ENCODE measurements at places on chromosomes 16 and 17.

DNA sequence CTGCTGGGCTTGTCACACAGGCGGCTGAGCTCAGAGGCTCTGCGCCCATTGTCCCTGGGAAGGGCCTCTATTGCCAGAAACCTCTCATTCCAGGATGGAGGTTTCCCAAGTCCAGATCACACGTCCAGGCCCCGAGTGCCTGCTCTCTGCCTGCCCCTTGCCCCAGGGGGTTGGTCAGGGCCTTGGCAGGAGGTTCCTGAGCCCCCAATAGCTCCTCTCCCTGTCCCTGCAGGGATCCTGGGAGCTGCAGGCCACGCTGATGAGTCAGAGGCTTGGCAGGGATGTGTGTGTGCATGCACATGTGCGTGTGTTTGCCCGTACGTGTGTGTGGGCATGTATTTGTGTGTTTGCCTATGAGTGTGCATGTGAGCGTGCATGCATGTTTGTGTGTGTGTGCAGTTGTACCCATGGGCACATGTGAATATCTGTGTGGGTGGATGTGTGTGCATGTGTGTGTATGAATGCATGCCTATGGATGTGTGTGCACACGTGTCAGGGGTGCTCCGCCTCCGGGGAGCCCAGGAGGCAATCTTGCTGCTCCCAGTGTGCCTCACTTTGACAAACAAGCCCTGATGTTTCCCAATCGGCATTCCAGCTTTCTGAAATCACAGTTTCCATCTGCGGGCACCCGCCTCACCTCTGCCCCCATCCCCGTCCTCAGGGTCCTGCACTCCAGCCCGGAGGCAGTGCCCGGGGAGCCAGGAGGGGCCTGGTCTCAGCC lies 98.4 kb upstream of the GSE1 start:
- no peak for DNase-seq

DNA sequence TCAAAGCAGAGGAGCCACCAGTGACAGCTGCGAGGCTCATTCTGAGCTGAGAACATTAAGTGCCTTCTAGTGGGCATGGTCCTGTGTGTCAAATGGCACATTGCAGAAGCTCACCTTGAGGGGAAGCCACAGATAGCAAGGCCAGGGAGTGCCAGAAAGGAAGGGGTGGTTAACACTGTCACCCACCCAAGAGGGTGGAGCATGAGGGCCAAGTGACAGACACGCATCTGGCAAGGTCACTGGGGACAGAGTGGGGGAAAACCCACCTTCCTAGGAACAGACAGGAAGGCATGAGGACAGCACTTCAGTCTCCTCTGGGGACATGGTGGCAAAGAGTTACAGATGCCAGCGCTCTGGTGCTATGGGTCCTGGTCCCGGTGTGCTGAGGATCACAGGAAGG lies 22.1 kb downstream of the NUBP1 start:
- peak; percentile 64 for DNase-seq

GRCh38 chr17:80363518-80364090 lies 51.4 kb upstream of the ENDOV start:
- no peak for DNase-seq

DNA sequence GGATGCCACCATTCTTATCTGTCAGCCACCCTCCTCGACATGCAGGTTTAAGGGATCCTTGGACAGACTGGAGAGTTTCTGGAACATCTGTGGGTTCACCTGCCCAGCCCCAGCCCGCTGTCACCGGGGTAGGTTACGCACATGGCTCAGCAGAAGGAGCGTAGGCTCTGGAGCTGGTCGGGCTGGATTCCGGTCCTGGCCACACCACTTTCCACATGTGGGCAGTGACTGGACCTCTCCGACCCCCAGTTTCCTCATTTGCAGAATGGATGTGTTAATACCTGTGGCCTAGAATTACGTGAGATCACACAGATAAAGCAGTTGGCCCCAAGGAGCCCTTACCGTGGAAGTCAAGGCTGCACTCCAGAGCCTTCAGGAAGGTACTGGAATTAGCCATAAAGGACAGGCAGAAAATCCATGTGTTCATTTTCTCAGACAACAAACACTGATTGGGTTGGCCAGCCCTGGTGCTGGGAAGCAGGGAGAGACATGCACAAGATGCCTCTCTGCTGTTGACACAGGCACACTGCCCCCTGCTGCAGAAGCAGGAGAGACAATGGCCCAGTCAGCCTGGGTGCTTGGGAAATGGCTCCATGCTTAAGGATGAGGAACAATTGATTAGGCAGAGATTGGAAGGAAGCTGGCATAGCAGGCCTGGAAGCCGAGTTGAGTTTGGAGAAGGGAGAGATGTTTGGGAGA lies 58.8 kb downstream of the SF3B3 start:
- no peak for DNase-seq

DNA sequence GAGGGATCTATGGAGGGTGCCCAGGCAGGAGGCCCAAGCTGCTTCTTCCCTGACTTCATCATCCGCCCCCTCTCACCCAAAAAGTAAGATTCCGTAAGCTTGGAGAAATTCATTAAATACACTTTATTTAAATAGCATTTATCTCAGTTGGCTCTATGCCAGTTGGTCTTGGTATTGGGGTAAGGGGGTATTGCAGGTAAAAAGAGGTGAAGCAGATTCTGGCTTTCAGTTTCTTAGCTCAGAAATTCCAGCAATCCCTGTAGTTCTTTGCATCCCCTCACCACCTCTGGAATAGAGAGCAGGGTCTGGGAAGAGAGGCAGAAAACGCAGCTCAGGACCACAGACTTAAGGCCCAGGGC lies 750 bp upstream of the ALDOC start:
- DNase-seq = no peak

DNA sequence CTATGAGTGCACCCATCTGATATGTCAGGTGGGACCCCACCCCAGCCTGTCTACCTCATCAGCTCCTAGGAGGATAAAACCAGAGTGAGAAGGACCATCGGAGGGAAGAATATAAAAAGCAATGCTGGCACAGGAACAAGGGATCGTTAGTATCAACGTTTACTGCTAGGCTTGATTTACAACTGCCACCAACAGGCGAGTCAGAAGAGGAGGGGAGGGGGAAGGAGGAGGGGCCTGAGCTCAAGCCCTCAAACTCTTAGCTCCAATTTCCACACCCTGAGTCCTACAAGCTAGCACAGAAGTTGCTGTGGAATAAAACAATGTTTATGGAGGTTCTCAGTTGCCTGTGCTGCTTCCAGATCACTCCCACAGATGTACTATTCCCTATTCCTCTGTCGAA lies 234.5 kb downstream of the C16orf78 start:
- no peak for DNase-seq

DNA sequence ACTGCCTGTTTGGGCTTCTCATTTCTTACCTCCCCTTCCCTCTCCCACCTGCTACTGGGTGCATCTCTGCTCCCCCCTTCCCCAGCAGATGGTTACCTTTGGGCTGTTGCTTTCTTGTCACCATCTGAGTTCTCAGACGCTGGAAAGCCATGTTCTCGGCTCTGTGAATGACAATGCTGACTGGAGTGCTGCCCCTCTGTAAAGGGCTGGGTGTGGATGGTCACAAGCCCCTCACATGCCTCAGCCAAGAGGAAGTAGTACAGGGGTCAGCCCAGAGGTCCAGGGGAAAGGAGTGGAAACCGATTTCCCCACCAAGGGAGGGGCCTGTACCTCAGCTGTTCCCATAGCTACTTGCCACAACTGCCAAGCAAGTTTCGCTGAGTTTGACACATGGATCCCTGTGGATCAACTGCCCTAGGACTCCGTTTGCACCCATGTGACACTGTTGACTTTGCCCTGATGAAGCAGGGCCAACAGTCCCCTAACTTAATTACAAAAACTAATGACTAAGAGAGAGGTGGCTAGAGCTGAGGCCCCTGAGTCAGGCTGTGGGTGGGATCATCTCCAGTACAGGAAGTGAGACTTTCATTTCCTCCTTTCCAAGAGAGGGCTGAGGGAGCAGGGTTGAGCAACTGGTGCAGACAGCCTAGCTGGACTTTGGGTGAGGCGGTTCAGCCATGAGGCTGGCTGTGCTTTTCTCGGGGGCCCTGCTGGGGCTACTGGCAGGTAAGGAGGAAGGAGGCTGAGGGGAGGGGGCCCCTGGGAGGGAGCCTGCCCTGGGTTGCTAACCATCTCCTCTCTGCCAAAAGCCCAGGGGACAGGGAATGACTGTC lies at the start of gene CD68:
CD68 (plus strand) TSS at position 638 of the 833 bp plus-strand sequence; CDS start at position 678, 40 bp downstream.
- no peak for DNase-seq

GRCh38 chr16:84883301-84883700 lies 63.5 kb downstream of the CRISPLD2 start:
- no peak for DNase-seq

DNA sequence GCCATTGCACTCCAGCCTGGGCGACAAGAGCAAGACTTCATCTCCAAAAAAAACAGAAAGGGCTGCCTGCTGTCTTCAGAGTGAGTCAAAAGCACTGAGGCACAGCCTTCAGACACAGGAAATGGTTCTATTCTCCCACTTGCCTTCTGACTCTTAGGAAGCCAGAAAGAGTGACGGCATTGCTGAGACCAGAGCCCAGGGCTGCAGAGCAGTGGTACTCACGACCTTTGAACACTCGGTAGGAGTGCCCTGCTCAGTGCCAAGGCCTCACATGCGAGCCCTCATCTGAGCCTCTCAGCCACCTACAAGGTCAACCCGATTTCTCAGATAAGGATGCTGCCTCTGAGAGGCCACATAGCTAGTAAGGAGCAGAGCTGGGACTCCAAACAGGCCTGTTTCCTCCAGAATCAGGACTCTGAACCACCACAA lies 3.5 kb upstream of the ITGAE start:
- no peak for DNase-seq

DNA sequence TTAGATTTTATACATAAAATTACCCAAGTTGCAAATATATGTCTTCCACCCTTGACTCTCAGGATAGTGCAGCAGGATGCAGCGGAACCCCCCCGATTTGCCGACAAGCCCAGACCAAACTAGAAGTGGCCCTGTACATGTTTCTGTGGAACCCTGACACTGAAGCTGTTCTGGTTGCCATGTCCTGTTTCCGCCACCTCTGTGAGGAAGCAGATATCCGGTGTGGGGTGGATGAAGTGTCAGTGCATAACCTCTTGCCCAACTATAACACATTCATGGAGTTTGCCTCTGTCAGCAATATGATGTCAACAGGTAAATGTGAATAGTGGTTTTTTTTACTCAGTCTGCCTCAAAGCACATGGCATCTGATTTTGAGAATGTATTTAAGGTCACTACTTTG lies 70.7 kb downstream of the OMG start:
- DNase-seq = no peak

DNA sequence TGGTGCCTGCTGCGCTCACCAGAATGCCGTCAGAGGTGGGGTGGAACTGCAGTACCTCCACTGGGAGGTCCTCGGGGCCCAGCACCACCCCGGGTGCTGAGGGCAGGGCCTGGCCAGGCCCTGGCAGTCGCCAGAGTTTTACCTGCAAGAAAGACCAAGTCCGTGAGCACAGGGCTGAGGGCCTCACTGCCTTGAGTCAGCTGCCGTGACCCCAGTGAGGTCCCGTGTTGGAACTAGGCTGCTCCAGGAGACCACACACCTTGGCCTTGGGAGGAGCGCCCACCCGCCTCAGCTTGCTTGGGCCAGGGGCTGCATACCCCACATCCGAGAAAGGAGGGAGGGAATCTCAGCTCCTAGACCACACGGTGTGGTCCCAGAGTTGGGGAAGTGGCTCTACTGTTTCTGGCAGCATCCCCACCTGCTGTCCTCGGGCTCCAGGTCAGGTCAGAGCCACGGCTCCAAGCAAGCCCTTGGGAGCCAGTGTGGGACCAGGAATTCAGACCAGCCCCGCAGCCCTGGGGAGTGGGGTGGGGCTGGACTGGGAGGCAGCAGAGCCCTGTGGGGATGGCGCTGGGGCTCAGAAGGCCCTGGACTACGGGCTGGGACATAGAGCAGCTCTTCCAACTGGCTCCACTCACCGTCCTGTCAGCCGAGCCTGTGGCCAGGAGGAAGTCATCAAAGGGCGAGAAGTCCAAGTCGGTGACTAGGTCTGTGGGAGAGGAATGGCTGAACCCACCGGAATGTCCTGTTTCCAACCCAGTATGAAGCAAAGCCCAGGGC lies 8.7 kb downstream of the CORO7 start:
- DNase-seq = no peak

- DNase-seq = no peak
These were observed 203.7 kb downstream of the LGALS9B start for GRCh38 chr17:20263595-20263994.

DNA sequence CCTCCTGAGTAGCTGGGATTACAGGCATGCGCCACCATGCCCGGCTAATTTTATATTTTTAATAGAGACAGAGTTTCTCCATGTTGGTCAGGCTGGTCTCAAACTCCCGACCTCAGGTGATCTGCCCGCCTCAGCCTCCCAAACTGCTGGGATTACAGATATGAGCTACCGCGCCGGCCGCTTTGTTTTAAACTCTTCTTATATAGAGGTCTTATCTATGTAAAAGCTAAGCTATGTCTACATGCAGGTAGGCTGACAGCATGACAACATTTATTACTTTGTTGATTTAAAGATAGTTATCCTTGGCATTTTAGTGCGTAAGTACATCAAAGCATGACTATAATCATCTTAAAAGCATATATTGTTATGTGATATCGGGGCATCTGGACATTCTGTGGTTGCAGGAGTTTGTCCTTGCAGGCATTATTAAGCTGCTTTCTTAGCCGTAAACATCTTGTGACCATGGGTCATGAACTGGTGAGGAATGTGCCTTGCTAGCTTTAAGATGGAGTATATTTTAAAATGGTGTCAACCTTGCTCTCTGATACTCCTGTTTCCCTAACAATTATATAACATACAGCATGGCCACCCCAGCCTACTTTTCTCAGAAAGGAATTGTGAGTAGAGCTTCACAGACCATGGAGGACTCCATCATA lies 45.8 kb upstream of the TAOK1 start:
- DNase-seq = no peak

- peak; percentile 14 for DNase-seq
These were observed 18.4 kb downstream of the PDILT start for GRCh38 chr16:20385844-20386832.

GRCh38 chr17:37062021-37062420 lies 113.3 kb downstream of the AATF start:
- DNase-seq = no peak

GRCh38 chr17:72747501-72747900 lies 345.0 kb downstream of the SLC39A11 start:
- DNase-seq = no peak

DNA sequence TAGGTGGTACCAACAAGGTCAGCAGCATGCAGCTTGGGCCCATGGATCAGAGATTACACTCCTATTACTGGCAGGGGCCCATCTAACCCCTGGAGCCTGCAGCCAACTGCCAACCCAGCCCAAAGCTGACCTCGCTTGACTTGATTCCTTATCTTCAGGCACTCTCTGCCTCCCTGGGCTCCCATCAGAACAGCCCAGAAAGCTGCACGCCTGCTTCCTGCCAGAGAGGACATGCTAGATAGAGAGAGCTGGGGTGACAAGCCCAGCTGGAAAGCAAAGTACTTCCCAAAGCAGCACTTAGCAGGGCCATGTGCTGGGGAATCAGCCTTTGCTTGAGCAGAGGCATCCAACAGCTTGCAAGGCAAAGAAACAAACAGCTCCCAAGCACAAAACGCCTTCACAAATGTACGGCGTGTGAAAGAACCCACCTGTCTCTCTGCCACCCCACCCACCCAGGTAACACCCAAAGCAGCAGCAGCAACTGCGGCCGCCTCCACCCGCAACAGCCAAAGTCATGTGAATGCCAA lies 74.2 kb upstream of the NLK start:
- no peak for DNase-seq
